ENCODE measurements at places on chromosomes 5 and 9.

DNA sequence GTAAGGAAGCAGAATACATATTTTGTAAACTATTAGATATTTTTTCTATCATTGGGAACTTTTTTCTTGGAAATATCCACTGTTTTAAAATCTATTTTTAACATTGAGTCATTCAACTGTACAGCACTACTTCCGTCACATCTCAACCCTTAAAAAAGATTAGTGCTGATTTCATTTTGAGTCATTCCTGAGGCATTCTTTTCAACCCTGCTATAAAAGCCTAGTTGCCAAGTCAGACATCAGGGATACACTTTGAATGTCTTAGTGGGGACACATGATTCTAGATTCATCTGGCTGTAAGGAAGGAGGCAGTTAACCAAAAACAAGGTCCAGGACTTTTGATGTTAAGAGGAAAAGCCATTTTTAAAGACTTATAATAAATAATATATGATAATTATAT lies 160.9 kb downstream of the GIN1 start:
- no peak for DNase-seq

- DNase-seq, result peak; percentile 30
Observed at GRCh38 chr9:33778700-33779351, 16.5 kb upstream of the PRSS3 start.

- no peak for DNase-seq
Observed at GRCh38 chr5:132372127-132372526, 2.6 kb downstream of the SLC22A5 start.

GRCh38 chr5:118551031-118551430 lies 437.3 kb downstream of the DTWD2 start:
- DNase-seq, result no peak

- DNase-seq, result no peak
Observed at GRCh38 chr9:133405508-133406438, 12.0 kb downstream of the REXO4 start.

GRCh38 chr5:126309860-126310259 lies 113.3 kb upstream of the GRAMD2B start:
- no peak for DNase-seq

GRCh38 chr9:134644725-134645606 lies 3.4 kb downstream of the COL5A1 start:
- DNase-seq, result no peak

DNA sequence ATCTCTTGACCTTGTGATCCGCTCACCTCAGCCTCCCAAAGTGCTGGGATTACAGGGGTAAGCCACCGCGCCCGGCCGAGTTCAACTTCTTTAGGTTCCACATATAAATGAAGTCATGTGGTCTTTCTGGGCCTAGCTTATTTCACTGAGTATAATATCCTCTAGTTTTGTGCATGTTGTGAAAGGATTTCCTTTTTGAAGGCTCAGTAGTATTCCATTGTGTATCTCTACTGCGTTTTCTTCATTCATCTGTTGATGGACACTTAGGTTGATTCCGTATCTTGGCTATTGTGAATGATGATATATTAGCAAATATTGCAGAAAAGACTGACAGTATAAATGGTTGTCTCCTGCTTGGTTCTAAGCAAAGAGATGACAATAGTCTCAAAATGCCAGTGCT lies 20.1 kb downstream of the ODF2 start:
- DNase-seq, result no peak

DNA sequence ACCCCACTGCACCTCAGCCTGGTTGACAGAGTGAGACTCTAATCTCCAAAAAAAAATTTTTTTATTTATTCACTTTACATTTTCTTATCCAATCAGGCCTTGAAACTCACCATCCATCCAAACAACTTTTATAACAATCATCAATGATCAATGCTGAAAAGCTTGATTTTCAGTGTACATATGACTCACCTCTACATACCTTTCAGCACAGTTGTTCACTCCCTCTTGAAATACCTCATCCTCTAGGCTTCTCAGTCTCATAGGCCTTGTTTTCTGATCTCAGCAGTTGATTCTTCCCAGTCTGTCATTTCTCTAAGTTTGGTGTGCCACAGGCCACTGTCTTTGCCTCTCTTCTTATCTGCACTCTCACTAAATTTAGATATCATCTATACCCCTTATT lies 36.2 kb downstream of the GRIN3A start:
- no peak for DNase-seq

GRCh38 chr5:150321784-150322183 lies 19.1 kb upstream of the ARSI start:
- DNase-seq, result no peak

- no peak for DNase-seq
Observed at GRCh38 chr5:21125238-21125983, 1137.4 kb upstream of the CDH18 start.

DNA sequence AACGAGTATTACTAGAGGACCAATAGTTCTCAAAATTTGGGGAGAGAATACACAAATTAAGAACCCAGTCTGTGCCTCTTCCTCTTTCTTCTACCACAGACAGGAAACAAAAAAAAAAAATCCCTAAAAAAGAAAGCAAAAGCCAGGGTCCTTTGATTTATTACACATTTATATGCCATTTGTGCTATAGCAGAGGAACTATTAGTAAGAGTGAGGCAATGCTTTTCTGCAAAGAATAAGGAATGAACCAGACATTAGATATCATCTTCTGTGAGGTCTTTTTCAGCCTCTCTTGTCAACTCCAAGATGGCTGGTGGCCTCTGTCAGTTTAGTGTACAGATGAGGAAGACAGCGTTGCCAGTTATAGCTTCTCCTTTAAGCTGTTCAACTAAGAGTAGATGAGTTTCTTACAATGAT lies 127.6 kb downstream of the RFX3 start:
- DNase-seq, result no peak

- DNase-seq, result no peak
Observed at GRCh38 chr9:105246656-105247173, 2.3 kb downstream of the SLC44A1 start.

Data from activated CD4-positive, alpha-beta T cell treated with anti-CD3 and anti-CD28 coated beads, Interleukin-2, amount 50 U/mL, for 24 hours (primary cell).